T-helper 2 cell treated with Interferon-gamma antibody and Interleukin-4, amounts not matched to agents 5 μg/mL and 100 μg/mL, for 36 hours (primary cell): ENCODE measurements at places on chromosomes 13 and 19.
A peak's percentile ranks its signal among the peaks of the same experiment; 100 is the strongest.

- DNase-seq: no peak
Measured at GRCh38 chr13:72132075-72132474, 265.1 kb upstream of the DACH1 start.

DNA sequence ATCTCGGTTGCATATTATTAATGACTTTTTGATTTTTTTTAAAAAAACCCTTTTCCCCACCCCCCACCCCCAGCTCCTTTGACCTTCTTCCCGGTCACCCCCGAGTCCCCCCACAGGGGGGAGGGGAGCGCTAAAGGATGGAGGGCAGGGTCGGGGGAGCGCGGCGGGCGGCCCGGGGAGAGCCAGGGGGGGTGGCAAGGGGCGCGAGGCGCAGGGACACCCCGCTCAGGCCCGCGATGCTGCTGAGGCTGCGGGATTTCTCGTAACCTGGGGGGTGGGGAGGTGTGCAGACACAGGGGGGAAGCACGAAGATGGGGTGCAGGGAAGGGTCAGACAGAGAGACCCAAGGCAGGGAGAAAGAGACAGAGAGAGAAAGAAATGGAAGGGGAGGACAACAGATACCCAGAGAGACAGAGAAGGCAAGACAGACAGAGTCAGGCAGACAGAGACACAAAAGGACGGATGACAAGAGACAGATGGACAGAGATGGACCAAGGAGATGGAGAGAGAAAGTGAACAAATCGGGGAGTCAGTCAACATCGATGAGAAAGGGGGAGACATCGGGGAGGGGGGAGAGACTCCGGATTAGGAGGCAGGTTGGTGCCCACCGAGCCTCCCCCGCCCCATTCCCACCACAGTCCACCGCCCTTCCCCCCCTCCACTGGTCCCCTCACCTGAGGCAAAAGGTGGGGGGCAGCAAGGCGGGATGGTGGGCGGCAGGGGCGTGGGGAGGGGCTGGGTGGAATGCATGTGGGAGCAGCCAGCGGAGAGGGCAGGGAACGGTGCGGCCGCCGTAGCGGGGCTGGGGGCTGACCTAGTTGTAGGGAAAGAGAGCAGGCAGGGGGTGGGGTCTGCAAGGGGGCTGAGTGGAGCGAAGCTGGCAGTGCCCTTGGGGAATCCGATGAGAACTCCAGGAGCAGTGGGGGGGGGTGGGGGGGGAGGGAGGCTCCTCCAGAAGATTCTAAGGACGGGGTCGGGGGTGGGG is 14.2 kb downstream of the KCNC3 start:
- no peak for DNase-seq

- peak; percentile 73 for DNase-seq
Measured at GRCh38 chr19:18284712-18285360, 3.4 kb upstream of the JUND start.

DNA sequence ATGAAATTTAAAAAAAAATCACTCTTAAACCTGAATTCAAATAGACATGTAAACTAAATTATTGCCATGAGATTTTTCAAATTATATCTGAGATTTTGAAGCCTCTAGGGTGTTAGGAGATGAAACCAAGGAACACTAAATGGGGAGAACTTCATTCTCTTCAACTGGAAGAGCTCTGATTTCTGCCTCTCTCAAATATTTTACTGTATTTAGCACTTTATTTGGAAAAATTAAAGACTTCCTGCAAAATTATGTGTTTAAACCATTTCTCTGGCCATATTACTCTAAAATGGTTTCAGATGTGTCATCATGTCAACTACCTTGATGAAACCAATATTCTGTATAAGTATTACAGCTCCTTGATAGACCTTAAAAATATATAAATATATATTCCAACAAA is 1571.6 kb upstream of the PRR20A start:
- no peak for DNase-seq

DNA sequence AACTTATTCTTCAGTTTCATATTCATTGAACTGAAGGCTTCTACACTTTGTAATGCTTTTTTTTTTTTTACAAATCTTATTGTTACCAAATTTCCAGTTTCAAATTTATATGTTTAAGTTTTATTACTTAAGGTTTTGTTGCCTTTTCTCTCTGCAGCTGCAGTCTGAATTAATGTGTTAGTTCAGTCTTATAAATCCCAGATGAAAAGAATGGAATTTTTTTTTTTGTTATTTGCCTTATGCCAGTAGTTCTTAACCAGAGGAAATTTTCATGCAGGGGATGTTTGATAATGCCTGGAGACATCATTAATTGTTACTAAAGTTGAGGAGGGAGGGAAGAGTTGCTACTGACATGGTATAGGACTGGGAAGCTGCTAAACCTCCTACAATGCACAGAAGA is 367.9 kb upstream of the SPRY2 start:
- no peak for DNase-seq

DNA sequence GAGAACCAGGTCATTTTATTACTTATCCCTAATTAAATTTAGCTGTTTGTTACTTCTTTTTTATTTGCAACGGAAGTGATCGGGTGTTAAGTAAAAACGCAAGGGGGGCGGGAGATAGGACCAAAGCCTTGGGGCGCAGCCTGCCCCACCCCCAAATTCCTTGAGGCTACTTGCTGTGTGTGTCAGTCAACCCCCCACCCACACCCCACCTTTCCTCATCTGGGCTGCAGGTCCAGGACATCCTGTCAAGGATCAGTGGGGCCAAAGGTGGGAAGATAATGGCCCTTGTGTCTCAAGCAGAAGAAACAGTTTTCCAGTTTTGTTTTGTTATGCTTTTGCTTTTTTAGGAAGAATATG is 1.2 kb upstream of the FOXO1 start:
- DNase-seq: no peak
